Activated naive CD4-positive, alpha-beta T cell (primary cell): ENCODE measurements at places on chromosomes 11 and 22.

DNA sequence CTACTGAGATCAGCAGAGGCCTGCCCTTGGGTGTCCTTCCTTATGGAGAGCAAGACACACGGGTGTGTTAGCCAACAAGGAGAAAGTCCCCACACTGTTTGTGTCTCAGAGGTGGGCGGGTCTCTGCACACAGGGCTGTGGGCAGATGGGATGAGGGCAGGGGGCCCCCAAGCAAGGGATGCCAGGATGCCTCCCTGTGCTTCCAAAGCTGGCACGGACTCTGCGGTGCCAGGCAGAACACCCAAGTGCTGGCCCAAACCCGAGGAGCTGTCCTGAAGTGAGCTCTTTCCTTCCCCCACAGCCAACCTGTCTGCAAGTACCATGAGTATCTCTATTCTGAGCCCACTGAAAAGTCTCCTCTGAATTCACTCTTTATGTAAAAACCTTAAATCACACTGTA, 273.3 kb downstream of the CTTN start:
- no peak for DNase-seq

DNA sequence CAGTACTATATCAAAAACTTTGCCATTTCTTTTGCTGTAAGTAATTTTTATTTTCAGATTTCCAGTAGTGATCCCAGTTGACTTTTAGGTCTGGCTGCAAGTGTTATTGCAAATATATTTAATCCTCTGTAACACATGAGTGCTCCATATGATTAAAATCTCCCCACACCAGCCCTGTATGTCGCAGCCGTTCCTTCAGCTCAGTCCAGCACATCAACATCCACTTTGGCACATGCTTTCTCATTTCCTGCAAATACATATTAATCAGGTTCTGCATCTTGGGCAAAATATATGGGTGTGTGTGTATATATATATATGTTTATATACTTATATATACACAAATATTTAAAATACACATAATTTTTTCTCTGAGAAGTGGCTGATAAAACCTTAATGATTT, 919.5 kb downstream of the JRKL start:
- no peak for DNase-seq

DNA sequence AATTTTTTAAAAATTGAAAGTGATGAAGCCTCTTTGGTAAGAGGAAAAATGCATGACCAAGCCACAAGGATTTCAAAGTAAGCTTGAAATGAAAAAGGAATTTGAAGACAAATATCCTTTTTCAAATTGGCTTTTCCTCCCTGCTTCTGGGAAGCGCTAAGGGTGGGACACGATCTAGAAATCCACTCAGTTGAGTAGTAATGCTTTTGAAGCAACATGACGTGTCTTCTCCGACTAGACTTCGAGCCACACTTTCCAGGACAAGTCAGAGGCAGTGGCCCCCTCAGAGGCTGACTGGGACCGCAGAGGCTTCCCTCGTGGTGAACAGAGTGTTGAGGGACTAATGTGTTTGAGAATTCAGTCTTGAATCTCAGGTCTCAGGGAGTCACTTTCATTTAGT, 39.8 kb downstream of the KREMEN1 start:
- DNase-seq, result no peak

DNA sequence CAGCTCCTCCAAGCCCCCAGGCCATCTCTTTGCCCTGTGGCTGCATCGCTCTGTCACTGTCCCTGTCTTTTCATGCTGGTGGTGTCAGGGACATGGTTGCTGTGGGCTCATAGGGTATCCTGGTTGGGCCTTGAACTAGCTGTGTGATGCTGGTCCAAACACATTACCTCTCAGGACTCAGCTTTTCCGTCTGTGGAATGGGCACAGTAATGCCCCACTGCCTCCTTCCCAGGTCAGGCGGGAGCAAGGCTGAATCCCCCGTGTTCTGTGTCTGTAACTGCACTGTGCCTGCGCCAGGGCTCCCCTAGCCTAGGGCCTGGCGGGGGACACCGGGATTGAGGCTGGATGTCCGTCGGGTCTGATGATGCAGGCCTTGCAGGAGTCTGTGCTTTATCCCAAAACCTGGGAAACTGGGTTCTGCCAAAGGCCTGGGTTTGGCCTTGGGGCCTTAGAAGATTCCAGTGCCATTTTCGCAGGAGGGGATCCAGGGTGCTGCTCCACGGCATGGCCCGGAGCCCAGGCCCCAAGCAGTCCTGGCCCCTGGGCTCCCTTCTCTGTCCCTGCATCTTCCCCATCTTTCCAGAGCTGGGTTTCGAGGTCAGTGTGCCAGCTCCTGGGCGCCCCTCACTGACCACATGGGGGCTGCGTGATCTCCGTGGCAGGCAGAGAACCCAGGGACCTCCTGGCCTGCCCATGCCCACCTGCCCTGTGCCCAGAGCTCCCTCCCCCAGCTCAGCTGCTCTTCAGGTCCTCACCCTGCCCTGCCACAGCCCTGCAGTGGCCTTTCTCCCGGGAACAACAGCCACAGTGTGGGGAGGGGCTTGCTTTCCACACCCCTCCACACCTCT, 32.7 kb upstream of the CELSR1 start:
- no peak for DNase-seq

DNA sequence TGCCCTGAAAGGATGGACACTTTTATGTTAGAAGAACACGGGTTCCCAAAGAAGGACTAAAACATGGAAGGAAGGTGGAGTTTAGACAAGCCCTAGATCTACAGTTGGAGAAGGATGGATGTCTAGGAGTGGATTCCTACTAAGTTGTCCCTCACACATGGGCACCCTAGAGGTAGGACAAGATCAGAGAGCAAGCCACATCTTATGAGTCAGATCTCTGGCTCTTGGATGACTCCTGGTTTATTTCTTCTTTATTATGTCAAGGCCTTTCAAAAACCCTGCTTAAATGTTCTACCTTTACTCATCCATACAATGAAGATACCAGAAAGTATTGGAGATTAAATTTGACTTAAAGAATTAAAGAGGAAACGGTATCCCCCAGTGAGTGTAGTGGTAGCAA, 34.4 kb downstream of the PRCP start:
- no peak for DNase-seq

- no peak for DNase-seq
These were observed 5.5 kb downstream of the B3GNT6 start for GRCh38 chr11:77039491-77040400.

DNA sequence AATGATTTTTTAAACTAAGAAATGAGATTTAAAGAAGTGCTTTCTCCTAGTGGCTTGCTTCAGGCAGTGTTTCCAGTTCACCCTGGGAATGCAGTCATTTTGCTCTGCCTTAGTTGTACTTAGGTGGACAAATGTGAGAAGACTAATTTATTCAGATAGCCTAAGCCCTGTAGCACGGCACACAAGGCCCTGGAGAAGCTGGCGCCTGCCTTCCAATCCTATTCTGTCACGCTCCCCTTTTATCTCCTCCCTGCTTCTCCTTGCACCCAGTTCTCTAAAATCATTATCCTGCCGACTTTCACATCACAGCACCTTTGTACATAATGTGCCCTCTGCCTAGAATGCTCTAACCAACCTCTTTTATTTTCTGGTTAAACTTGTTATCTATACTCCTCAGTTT, 64.0 kb downstream of the PPME1 start:
- no peak for DNase-seq

DNA sequence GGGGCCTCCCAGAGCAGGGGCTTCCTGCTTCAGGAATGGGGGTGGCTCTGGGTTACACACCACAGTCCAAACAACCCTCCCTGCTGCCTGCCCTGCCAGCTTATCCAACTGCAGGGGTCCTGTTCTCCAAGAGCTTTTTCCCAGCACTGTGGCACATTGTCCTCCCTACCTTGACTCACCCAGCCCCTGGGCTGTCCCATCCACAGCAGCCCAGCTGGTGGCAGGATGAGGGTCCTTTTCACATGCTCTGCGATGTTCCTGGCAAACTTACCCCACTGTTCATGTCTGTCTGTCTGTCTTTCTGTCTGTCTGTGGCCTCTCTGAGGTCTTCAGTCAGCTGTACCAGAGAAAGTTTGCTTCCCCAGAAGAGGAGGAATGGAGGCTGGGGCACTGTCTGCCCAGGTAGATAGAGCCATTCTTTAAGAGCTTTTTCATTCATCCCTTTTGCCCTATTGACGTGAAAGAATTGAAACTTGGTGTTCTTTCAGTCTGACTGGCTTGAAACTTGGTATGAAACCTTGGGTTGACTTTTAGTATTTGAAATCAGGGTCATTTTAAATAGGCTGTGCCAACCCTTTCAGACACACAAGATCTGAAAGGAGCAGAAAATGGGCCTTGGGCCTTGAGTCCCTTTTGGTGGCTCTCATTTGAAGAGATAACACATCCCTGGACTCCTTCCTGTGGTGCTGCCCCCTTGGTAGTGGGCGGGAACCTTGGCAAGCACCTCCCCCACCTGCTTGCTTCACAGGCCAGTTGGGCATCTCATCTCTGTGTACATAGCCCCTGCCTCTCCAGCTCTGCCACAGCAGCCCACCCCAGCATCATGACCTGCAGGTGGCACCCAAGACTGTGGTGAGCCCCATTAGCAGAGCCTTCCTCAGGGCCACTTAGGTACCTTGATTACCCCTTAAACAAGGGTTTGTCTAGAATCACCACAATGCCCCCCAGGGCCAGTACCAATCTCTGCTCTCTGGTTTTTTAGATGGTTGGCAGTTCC, 74.6 kb upstream of the SUSD2 start:
- DNase-seq, result no peak

DNA sequence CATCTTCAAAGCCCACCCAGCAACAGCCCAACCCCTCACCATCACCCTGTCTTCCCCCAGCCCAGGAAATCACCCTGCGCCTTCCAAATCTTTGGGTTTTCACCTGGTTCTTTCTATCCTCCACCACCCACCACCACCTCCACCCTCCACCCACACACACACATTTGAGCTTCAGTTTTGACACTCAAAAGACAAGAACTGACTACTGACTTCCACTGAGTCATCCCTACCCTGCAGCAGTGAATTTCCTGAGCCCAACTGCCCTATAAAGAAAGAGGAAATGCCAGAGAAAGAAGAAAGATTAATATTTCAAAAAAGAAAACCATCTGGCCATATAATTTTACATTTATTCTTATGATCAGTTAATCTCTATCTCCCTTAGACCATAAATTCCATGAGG, 137.5 kb downstream of the CHST1 start:
- no peak for DNase-seq

DNA sequence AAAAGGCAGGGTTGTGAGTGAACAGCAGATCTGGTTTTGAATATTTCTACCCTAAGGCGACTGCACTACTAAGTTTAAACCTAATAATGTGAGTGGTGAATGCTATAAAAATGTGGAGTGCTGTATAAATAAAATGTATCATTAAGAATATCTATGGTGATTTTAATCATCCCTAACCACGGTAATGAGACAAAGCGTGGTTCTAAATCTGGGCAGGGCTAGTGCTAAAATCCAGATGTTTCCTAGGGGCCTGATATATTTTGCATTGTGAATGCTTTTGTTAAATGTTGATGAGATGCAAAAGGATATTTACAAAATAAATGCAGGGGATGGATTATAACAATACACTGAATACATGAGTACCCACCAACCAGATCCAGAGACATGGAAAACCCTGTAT, 58.1 kb downstream of the TSPAN18 start:
- DNase-seq, result no peak

DNA sequence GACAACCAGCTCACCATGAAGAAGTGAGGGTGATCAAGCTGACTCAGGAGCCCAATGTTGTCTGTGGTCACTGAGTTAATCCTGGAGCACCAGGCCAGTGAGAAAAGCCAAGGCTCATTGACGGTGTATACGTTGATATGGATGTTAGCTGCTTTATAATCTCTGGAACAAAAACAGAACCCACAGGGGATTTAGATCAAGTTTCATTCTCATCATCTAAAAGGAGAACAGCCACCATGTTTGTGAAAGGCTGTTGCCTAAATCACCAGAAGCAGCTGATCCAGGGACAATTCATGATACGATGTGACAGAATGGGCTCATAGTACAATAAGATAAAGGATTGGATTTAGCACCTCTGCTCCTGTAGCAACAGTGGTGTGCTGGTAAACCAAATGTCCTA, 68.5 kb downstream of the GDPD4 start:
- DNase-seq, result no peak

DNA sequence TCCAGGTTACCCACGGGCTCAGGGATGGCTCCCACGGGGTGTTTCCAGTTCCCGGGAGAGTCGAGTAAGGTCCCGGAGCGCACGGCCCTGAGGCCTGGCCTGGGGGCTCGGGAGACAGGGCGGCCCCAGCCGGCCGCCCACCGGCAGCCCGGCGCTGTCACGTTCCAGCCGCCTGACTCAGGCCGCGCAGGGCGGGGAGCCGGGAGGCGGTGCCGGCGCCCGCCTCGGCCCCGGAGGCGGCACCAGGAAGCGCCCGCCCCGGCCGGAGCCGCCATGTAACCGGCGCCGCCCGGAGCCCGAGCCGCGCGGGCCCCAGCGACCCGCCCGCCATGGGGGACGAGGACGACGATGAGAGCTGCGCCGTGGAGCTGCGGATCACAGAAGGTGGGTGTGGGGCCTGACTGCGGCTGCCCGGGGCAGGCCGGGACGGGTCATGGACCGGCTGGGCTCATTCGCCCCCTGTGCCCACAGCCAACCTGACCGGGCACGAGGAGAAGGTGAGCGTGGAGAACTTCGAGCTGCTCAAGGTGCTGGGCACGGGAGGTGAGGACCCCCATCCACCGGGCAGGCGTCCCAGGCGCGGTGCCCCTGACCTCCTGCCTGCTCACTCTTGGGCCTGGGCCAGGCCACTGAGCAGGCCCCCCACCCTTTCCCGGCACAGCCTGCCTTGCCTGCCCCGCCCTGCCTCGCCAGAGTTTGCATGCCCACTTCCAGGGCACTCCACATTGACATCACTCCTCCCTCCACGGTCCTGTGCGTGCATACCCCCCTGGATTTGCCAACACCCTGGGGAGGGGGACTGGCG, at the start of gene RPS6KA4:
Gene RPS6KA4 (plus strand): TSS at position 256 of the 805 bp plus-strand sequence. CDS start 74 bp downstream, at position 330.
- no peak for DNase-seq

DNA sequence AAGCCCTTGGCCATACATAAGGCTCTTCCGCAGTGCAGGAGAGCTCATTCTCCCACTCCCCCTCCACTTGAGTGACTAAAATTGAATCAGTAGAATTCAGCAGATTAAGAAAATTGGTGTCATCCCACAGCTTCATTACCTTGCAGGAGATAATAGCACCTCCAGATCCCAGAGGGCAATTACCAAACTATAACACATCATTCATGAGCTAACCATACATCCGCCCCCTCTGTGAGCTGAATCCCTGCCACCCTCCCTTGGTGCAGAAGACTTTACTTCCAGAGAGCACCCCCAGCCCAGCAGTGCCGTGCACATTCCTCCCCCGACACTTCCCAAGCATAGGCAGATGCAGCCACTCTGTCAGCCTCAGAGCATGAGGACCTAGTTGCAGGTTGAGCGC, 496.5 kb upstream of the B3GAT1 start:
- no peak for DNase-seq

DNA sequence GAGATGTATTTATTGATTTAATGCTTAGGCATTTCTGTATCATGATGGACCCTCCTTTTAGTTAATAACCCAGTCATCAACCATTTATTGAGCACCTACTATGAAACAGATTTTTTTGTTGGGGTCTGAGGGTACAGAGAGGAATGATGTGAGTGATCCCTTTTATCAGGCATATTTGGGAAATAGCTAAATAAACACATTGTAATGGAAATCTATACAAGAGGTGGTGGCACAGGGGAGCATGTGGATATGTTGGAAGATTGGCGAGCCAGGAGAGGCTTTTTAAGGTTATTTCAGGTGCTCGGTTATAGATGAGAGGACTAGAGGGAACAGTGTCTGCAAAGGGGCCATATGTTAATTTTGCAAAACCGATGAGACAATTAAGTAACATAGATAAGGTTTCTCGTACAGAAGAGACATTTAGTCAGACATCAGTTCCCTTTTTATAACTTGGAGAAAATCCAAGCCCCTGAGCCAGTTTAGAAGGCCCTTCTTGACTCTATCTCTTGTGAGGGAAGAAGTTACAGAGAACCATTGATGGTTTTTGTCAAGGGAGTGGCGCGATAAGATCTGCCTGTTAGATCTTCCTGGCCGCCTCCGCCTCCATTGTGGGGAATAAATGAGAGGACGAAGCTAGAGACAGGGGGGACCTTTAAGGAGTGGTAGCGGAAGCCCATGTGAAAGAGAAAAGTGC, 2.0 kb downstream of the ATXN10 start:
- DNase-seq, result no peak
